ENCODE measurements at places on chromosomes 1 and 21.

GRCh38 chr1:1890506-1891348, at the start of gene GNB1:
TSS of gene GNB1 (minus strand) at chr1:1891087. CDS start at chr1:1825453, 65,634 bp downstream.
- peak within 1 kb of the TSS; percentile 77 for H3K4me3 ChIP-seq
- DNase-seq = peak; percentile 86
- H3K27me3 ChIP-seq = no peaks in the 10 kb centered on the region

DNA sequence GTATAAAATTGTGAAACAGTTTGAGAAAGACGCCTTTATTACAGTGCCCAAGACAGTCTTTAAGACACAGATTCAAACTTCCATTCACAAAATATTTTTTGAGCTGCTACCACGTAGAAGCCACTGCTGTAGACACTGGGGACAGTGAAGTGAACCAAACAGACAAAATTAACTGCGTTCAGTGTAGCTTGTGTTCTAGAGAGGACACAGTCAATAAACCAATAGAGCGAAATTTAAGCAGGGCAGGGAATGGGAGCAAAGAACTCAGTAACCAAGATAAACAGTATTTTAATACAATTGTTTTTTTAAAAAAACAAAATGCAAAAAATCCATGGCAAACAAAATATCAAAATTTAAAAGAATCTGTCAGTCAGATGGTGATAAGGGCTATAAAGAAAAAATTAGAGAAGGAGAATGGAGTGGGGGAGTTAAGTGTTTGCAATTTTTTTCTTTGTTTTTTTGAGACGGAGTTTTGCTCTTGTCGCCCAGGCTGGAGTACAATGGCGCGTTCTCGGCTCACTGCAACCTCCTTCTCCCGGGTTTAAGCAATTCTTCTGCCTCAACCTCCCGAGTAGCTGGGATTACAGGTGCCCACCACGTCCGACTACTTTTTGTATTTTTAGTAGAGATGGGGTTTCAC, 719 bp upstream of the PARS2 start:
- DNase-seq = no peak
- H3K4me1 ChIP-seq = peaks cover 8% of the 10 kb centered on the region
- H3K36me3 ChIP-seq = no peaks in the 10 kb centered on the region
- peak overlapping the region; percentile 49 for H3K4me3 ChIP-seq
- no peak overlapping the region for H3K27ac ChIP-seq

DNA sequence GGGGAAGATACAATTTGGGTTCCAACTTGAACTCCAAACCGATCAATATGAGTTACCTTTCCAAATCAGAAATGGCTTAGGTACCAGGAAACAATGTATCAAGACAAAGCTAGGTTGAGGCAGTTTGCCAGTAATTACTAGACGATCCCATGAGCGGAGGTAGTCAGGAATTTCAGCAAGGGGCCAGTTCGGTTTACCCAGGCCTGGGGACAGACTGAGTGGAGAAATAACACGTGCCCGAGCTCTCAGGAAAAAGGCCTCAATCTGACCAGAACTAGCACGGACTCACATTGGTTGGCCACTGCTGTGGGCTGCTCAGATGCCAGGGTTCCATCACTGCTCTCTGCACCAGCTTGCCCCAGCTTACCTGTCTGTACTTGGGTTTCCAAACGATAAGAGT, 15.3 kb downstream of the CLSTN1 start:
- DNase-seq = no peak
- no peak overlapping the region for H3K27ac ChIP-seq
- no peaks in the 10 kb centered on the region for H3K27me3 ChIP-seq
- peaks cover 32% of the 10 kb centered on the region for H3K4me1 ChIP-seq

- H3K4me1 ChIP-seq = no peaks in the 10 kb centered on the region
- no peak overlapping the region for H3K27ac ChIP-seq
- H3K4me3 ChIP-seq = no peak overlapping the region
- H3K27me3 ChIP-seq = no peaks in the 10 kb centered on the region
Measured at GRCh38 chr1:178161516-178161915, 67.6 kb downstream of the RASAL2 start.

- H3K4me3 ChIP-seq = no peak overlapping the region
- H3K27me3 ChIP-seq = no peaks in the 10 kb centered on the region
- H3K27ac ChIP-seq = no peak overlapping the region
- no peaks in the 10 kb centered on the region for H3K36me3 ChIP-seq
- H3K4me1 ChIP-seq = no peaks in the 10 kb centered on the region
Measured at GRCh38 chr1:241235256-241235897, 121.6 kb downstream of the RGS7 start.

- peaks cover 23% of the 10 kb centered on the region for H3K4me1 ChIP-seq
- H3K4me3 ChIP-seq = peak overlapping the region; percentile 95
- peak overlapping the region; percentile 87 for H3K27ac ChIP-seq
- peak; percentile 24 for DNase-seq
- no peaks in the 10 kb centered on the region for H3K36me3 ChIP-seq
Measured at GRCh38 chr1:93845538-93846205, 33.3 kb downstream of the DNTTIP2 start.

DNA sequence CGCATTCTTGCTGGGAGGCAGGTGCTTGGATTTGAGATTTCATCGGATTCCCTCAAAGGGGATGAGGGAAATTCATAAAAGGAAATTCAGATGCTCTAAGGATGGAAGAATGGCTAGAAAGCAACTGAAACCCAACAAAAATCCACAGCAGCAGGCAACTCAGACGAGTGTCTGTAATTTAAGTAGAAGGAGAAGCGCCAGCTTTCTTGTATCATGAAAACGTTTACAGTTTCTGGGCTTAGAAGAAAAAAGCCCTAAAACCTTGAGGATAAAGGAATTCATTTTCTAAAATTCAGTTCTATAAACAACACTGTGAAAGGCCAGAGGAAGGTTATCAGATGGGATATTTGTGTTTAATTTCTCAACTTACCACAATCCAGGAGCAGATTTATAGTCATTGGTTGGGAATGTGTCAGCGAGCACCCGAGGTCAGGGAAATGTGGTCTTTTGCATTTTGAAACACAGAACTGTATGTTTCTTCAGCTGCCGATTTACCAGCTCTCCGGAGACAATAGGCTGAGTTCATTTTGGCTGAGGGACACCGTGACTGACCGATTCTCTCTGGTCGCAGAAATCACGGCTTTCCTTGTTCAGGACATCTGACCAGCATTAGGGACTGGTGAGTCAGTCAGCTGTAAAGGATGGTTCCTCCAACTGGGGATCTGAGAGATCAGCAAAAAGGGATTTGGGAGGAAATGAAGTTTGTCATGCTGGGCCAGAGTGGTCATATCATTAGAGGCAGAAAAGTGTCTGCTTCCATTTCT, 111.6 kb upstream of the ERRFI1 start:
- no peak overlapping the region for H3K4me3 ChIP-seq
- H3K4me1 ChIP-seq = no peaks in the 10 kb centered on the region
- no peaks in the 10 kb centered on the region for H3K36me3 ChIP-seq

DNA sequence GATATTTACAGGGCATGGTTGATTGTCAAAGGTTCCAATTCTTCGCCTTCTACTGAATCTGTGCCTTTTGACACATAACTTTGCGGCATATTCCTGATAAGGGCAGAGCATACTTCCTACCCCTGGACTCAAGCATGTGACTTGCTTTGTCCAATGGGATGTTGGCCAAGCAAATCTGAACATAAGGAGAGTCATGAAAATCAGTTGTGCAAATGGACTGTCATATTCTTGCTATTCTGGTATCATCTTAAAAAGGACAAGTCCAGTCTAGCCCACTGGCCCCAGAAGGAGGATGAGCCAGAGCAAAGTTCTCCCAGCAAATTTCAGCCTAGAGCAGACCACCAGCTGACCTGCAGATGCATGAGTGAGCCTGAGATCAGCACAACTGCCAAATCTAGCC, 41.0 kb upstream of the MUTYH start:
- H3K4me3 ChIP-seq = no peak overlapping the region
- H3K4me1 ChIP-seq = no peaks in the 10 kb centered on the region
- no peak overlapping the region for H3K27ac ChIP-seq
- no peaks in the 10 kb centered on the region for H3K36me3 ChIP-seq
- no peak for DNase-seq
- no peaks in the 10 kb centered on the region for H3K27me3 ChIP-seq

- H3K4me3 ChIP-seq = peak overlapping the region; percentile 49
- peak overlapping the region; percentile 87 for H3K27ac ChIP-seq
- DNase-seq = peak; percentile 64
Measured at GRCh38 chr1:18927082-18927653, 24.8 kb upstream of the ALDH4A1 start.

- no peak for DNase-seq
- no peak overlapping the region for H3K27ac ChIP-seq
- H3K36me3 ChIP-seq = no peaks in the 10 kb centered on the region
- H3K27me3 ChIP-seq = no peaks in the 10 kb centered on the region
- H3K4me3 ChIP-seq = no peak overlapping the region
Measured at GRCh38 chr1:95641386-95641785, 407.4 kb downstream of the RWDD3 start.

DNA sequence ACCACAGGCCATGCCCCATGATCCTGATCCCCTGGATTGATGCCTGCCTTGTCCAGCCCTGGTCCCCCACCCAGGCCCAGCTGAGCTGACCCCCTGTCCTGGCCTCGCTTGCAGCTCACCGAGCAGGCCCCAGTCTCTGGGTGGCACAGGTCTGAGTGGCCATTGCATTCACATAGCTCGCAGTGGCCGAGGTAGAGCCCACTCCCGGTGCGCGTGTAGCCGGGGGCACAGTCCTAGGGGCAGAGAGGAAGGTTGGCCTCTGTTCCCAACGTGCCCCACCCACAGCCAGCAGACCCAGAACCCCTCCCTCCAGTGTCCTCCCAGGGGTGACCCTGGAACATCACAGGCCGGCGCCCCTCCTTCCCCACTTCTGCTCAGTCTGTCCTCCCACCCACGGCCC, 51.9 kb downstream of the LDLRAD2 start:
- H3K27me3 ChIP-seq = no peaks in the 10 kb centered on the region
- H3K4me1 ChIP-seq = no peaks in the 10 kb centered on the region
- no peak for DNase-seq
- no peaks in the 10 kb centered on the region for H3K36me3 ChIP-seq
- no peak overlapping the region for H3K27ac ChIP-seq

- H3K36me3 ChIP-seq = no peaks in the 10 kb centered on the region
- no peak overlapping the region for H3K27ac ChIP-seq
- peaks cover 11% of the 10 kb centered on the region for H3K27me3 ChIP-seq
- H3K4me3 ChIP-seq = no peak overlapping the region
- no peak for DNase-seq
- peaks cover 7% of the 10 kb centered on the region for H3K4me1 ChIP-seq
Measured at GRCh38 chr1:87204441-87204840, 124.2 kb upstream of the LMO4 start.

GRCh38 chr1:159302095-159302494, at the start of gene FCER1A:
TSS of gene FCER1A (plus strand) at chr1:159302336. CDS start at chr1:159302365, 29 bp downstream.
- H3K27me3 ChIP-seq = peaks cover under 1% of the 10 kb centered on the region
- DNase-seq = no peak
- H3K36me3 ChIP-seq = no peaks in the 10 kb centered on the region
- H3K4me3 ChIP-seq = no peak within 1 kb of the TSS
- H3K27ac ChIP-seq = no peak within 1 kb of the TSS

All from CD4-positive, alpha-beta T cell (primary cell).